ENCODE measurements at places on chromosomes 5 and 9. TPM values are rescaled to one million over a fixed set of nuclear protein-coding genes. Genes with fewer than 3 reads are reported as not detected.

The PCDHB7 gene
- not detected for total RNA-seq

- H3K4me1 ChIP-seq: peaks cover 21% of the 10 kb centered on the region
- peaks cover 33% of the 10 kb centered on the region for H3K27me3 ChIP-seq
Observed at GRCh38 chr9:70076678-70077077, 33.0 kb downstream of the MAMDC2 start.

GRCh38 chr5:15938961-15939360 lies 240.6 kb downstream of the MARCHF11 start:
- no peaks in the 10 kb centered on the region for H3K4me1 ChIP-seq
- no peak overlapping the region for H3K27ac ChIP-seq
- no peaks in the 10 kb centered on the region for H3K27me3 ChIP-seq
- peak; percentile 37 for DNase-seq
- no peaks in the 10 kb centered on the region for H3K36me3 ChIP-seq

DNA sequence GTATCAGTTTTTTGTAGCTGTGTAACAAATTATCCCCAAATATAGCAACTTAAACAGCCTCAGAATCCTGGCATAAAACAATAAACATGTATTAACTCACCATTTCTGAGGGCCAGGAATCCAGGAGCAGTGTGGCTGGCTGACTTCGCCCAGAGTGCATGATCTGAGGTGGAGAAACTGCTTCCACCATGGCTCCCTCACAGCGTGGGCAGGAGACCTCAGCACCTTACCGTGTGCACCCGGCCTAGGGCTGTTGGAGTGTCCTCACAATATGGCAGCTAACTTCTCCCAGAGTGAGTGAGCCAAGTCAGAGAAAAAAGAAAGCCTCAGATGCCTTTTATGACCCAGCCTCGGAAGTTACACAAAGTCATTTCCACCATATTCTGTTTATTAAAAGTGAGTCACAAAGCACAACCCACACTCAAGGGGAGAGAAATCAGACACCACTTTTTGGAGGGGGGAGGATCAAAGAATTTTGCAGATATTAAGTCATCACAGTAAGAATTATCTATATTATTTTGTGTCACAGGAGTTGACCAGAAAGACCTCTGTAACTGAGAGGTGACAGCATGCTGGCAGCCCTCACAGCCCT lies 59.6 kb downstream of the TSTD2 start:
- DNase-seq: peak; percentile 37
- H3K4me1 ChIP-seq: no peaks in the 10 kb centered on the region
- H3K27ac ChIP-seq: no peak overlapping the region
- H3K27me3 ChIP-seq: no peaks in the 10 kb centered on the region
- H3K36me3 ChIP-seq: no peaks in the 10 kb centered on the region
- no peak overlapping the region for H3K4me3 ChIP-seq

- H3K36me3 ChIP-seq: no peaks in the 10 kb centered on the region
- peak; percentile 49 for DNase-seq
- no peak overlapping the region for H3K27ac ChIP-seq
- H3K27me3 ChIP-seq: peaks cover 60% of the 10 kb centered on the region
- H3K4me3 ChIP-seq: peak overlapping the region; percentile 55
Observed at GRCh38 chr5:2038321-2039179, 155.8 kb upstream of the IRX4 start.

- no peak overlapping the region for H3K4me3 ChIP-seq
- H3K27me3 ChIP-seq: no peaks in the 10 kb centered on the region
- H3K36me3 ChIP-seq: no peaks in the 10 kb centered on the region
Observed at GRCh38 chr5:54469622-54470021, 14.1 kb downstream of the HSPB3 start.

All from PC-3 (cell line).